ENCODE measurements at places on chromosomes 4 and X.

DNA sequence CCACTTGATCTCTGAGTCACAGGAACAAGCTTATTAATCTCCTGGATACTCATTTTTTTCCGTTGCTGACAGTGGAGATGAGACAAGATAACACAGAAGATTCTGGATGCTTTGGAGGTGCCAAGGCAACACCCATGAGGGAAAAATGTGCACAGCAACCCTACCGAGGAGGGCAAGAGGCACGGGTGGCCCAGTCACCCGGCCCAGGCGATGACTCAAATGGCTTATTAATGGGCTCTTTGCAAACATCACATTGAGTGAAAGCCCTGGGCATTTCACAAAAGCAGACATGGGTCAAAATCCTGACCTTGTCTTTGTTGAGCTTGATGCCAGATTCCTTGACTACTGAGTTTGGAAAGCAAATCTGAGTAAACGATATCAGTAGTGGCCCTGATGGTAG lies 315.1 kb downstream of the STK32B start:
- no peak for DNase-seq

DNA sequence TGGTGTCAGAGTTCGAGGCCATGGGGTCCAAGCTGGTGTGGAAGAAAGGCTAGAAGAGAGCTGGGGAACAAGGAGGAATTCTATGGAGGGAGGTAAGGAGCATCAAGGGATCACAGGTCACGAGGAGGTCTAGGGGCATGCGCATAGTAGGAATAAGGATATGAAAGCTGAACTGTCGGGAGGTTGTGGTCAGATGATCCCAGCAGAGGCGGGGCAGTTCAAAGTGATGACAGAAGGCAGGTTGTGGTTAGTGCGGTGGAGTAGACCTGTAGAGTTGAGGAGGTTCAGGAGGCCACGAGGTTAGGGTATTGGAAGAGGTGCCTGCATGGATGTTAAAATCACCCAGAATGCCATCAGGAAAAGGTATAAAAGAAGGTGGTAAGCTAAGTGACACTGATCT lies 156.3 kb downstream of the TMEM164 start:
- DNase-seq = no peak

DNA sequence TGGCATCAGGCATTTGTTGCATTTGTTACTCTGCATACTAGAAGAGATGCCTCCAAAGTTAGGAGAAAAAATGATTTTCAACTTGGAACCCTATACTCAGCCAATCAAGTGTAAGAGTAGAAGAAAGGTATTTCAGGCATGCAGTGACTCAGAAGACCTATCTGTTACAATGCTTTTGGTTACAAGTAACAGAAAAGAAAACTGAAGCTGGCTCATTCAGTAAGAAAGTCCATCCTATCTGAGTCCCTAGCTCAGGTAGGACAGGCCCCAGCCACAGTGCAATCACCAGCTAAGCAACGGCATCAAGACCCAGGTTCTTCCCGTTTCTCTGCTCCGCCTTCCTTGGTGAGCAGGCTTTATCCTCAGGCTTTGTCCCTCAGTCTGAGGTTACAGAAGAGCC lies 23.3 kb downstream of the MECP2 start:
- DNase-seq = no peak

GRCh38 chrX:32514986-32515385 lies 696.4 kb downstream of the DMD start:
- no peak for DNase-seq

DNA sequence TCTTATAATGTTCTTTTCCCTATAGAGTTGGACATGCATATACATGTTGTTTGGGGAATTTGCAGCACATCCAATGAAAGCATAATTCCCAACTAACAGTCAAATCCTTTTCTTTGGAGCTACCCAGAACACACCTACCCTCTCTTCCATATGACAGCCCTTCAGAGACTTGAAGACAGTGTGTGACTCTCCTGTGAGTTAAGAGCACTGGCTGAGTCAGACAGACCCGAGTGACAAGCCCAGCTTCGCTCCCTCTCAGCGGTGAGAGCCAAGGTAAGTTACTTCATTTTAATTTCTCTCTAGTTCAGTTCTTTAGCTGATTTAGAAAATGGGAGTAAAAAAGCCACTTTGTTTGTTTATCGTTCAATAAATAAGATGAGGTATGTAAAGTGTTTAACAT lies 86.3 kb downstream of the RTL9 start:
- no peak for DNase-seq
